ENCODE measurements at places on chromosomes 13 and 19.

DNA sequence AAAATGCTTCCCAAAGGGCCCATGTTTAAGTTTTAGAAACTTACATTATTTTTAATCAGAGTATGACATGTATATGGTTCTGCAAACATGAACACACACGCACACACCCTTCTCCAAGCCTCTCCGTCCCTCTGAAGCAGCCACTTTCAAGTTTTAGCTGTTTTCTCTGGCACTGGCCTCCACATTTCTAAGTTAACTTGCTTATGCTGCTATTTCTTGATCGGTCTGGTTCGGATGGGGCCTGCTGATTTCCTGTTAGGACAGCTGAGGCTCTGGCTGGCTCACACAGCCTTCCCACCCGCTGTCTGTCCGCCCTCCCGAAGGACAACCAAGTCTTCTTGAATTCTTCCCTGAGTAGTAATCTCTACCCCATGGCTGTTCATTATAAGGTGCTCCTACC, 4.4 kb downstream of the SPC24 start:
- DNase-seq = peak; percentile 83

DNA sequence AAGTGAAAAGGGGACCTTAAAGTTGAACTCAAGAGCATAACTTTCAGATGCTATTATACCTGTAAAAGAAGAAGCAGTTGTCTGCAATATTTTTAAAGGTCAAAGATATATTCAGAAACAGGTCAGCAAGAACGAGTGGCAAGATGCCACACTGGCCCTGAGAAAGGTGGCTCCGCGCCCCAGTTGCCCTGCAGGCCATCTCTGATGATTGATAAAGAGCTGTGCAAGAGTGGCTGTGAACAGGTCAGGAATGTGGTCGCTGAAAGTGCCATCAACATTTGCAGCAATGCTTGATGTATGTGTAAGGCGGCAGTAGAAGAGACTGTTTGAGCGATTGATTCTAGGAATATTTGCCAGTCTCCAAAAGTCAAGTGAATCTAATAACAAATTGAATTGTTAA, 664.2 kb upstream of the SLC10A2 start:
- no peak for DNase-seq

- no peak for DNase-seq
Measured at GRCh38 chr19:40444825-40445312, 734 bp upstream of the SERTAD3 start.

DNA sequence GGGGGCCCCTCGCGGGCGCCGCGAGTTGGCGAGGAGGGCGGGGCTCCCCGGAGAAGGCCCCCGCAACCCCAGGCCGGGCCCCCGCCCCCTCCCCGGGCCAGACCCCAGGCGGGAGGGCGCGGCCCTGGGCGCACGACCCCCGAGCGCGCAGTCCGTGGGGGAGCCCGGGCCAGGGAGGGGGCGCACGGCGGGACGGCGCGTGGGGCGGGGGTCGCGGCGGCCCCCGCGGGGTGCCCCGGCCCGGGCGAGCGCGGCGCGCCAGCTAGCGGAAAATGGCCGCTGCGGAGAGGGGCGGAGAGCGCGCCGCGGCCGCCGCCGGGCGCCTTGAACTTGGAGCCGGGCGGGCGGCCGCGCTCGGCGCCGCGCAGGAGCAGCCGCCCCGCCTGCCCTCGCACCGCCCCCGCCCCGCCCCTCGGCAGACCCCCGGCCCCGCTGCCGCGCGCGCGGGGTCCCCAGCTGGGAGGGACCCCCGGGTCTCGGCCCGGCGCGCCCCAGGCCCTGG, 6.4 kb upstream of the NFIC start:
- no peak for DNase-seq

DNA sequence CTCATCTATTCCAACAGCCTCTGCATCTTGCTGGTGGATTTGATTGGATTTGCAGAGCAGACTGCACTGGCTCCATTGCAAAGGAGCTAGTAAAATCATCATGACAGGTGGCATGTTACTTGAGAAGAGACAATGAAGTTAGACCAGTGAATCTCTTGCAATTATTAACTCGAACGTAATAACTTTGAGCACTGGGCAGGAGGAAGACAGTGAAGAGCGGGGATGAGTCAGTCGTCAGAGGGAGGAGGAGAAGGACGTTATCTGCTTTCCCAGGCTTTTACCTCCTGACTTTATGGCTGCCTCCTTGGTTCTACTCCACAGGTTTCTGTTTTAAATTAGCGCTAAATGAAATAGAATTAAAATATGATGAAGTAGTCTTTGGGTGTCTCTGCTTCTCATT, 257.8 kb upstream of the IPO5 start:
- DNase-seq = no peak

GRCh38 chr13:38563739-38564138, 123.1 kb upstream of the FREM2 start:
- no peak for DNase-seq

DNA sequence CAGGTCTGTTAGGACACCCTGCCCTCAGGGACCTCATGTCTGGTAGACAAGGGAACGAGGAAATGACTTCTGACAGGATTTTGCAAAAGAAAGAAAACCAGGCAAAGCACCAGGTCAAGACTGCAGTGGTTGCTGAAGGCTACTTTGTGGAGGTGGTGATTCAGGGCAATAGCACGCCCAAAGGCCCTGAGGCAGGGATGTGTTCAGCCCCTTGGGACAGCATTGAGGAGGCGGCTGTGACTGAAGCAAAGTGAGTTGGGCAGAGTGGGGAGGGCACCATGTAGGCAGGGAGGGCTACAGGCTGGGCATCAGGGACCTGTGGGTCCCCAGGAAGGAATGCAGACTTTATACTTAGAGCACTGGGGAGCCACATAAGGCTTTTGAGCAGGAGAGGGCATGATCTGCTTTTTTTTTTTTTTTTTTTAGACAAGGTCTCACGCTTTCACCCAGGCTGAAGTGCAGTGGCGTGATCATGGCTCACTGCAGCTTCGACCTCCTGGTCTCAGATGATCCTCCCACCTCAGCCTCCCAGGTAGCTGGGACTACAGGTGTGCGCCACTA, 10.8 kb upstream of the HOMER3 start:
- no peak for DNase-seq

GRCh38 chr13:73107481-73107880, 48.7 kb downstream of the KLF5 start:
- no peak for DNase-seq

DNA sequence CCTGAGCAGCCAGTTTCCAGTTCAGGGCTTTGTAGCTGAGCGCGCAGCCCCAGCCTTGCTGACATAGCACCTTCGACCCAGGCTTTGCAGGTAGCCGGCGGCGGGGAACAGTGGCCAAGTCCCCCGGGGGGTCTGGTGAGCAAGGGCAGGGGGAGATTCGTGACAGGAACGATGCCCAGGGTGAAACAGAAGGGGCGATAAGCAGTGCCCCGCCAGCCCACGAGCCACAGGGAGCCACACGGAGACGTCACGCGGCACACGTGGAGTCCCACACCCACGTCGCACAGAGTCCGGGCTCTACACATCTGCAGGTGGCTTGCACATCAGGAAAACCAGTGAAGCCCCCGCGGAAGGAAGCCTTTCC, 127.2 kb downstream of the SOX1 start:
- no peak for DNase-seq

DNA sequence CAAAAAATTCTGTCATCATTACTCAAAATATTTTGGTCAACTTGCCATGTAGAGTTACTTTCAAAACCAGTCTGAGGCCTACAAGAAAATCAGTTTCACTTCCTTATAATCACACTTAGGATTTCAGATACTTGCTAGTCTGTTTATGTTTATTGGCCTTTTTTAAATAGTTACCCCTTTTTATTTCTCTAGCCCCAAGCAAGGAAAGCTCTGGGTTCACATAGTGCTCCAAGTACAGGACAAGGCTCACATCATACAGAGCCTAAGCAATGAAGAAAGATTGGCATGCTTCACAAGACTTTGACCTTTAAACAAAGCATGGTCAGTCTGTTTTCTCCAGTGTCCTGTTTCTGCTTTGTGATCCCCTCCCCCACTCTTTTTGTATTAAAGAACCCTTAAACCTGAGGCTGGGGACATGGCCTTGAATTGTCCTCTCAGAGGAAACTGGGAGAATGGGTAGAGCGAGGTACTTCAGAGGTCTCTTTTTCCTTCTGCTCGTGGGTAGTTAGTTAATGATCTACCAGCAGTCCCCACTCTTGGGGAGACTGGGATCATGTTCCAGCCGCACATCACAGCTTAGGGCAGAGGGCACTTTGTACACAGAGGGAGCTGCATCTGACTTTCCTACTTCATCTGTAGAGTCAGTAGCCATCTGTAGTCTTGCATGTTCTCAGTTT, 30.7 kb downstream of the CEACAM1 start:
- no peak for DNase-seq

Data from tibial artery (tissue), 4 donors.